ENCODE measurements at places on chromosomes 2 and 18. TPM values are rescaled to one million over a fixed set of nuclear protein-coding genes. Genes with fewer than 3 reads are reported as not detected.

FOXI3 gene
- not detected for total RNA-seq

BARD1 gene
- 22.8 TPM for total RNA-seq

SEPTIN2 gene
- 173 TPM for total RNA-seq

- no peak for DNase-seq
- no peak overlapping the region for H3K4me3 ChIP-seq
- H3K36me3 ChIP-seq: peaks cover 3% of the 10 kb centered on the region
- peak overlapping the region; percentile 63 for H3K27ac ChIP-seq
These were observed 3.2 kb upstream of the SH3RF3 start for GRCh38 chr2:109125593-109126500.

DNA sequence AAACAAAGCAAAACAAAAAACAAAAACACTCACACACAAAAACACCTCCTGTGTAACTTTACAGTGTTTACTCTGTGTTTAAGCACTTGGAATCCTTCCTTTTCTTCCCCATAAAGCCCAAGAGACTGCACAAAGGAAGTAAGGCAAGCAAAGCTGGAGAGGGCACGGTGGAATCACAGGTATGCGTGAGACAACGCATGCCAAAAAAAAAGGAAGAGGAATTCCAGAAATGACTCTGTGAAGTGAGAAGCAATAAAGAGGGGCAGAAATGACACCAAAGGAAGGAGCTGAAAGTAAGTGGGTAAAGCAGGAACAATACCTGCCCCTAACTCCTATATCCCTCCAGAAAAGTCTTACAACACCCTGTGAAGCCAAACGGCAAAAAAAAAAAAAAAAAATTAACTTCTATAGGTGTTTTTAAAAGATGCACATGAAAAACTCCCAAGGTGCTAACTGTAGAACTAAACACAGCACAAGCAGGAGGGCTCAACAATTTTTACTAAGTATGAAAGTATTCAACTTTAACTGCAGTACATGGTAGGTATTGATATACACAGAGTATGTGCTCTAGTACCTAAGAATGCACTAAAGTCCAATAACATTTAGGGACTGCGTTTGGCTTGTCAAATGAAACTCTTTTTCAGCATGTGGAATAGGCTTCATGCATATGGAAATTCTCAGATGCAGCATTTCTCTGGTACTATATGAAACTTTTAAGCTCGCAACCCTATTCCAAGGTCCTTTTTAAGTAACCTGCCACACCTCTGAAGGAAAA is 9.1 kb downstream of the RND3 start:
- H3K27ac ChIP-seq: no peak overlapping the region
- DNase-seq: no peak
- H3K36me3 ChIP-seq: no peaks in the 10 kb centered on the region
- H3K27me3 ChIP-seq: peaks cover 9% of the 10 kb centered on the region

DNA sequence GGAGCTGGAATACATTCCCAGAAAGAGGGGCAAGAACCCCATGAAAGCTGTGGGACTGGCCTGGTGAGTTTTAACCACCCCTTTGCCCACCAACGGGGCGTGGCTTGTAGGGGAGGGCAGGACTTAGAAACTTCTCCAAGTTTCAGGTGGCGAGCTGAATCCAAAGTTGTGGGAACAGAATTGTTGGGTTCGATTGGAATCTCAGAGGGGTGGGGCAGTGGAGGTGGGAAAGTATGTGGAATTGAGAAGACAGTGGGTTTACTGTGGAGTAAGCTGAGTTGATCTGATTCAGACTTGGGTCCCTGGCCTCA is 1.1 kb downstream of the PNKD start:
- peaks cover 38% of the 10 kb centered on the region for H3K36me3 ChIP-seq
- DNase-seq: no peak
- H3K4me1 ChIP-seq: peaks cover 34% of the 10 kb centered on the region
- no peaks in the 10 kb centered on the region for H3K27me3 ChIP-seq

DNA sequence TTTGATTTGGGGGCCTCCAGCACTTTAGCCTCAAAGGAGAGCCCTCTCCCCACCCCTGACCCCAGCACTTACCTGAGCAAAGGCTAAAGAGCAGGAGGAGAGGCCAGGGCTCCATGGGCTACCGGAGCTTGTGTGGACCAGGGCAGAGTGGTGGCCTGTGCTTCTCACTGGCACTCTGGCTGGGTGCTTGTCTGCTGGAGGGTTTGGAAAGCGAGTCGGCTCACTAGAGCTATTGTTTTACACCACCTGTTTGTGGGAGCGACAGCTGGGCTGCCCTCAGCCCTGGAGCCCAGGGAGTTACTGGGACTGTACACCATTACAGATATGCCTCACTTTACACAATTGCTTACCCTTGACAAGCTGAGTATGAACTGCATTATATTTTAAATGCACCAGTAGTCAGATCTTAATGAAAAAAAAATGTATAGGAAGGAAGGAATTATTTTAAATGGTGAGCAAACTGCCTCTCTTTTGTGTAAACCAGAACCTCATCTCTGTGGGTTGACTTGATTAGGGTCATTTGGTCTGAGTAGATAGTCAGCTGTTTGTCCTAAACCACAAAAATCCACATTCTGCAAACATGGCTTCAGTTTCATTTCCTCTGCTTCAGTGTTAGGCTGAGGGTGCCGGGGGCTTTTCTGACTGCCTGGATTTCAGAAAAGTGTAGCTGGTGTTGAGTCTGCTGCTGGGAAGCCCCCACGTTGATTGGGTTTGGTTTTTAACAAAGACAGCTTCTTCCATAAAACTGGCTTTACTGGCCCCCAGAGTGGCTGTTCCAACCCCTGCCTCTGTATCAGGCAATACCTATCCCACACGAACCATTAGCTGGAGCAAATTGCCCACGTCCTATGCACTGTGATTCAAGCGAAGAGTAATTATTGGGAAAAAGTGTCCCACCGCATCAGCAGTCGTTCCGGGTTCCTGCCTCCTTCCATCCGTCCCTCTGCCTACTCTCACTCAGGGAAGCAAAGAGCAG is at the start of gene CHRNA1:
TSS of gene CHRNA1 (minus strand) at position 193 of the 976 bp plus-strand sequence. CDS start at position 115, 78 bp downstream.
- H3K27ac ChIP-seq: no peak within 1 kb of the TSS
- peaks cover 5% of the 10 kb centered on the region for H3K4me1 ChIP-seq
- no peak for DNase-seq
- no peaks in the 10 kb centered on the region for H3K27me3 ChIP-seq
- H3K4me3 ChIP-seq: no peak within 1 kb of the TSS

DNA sequence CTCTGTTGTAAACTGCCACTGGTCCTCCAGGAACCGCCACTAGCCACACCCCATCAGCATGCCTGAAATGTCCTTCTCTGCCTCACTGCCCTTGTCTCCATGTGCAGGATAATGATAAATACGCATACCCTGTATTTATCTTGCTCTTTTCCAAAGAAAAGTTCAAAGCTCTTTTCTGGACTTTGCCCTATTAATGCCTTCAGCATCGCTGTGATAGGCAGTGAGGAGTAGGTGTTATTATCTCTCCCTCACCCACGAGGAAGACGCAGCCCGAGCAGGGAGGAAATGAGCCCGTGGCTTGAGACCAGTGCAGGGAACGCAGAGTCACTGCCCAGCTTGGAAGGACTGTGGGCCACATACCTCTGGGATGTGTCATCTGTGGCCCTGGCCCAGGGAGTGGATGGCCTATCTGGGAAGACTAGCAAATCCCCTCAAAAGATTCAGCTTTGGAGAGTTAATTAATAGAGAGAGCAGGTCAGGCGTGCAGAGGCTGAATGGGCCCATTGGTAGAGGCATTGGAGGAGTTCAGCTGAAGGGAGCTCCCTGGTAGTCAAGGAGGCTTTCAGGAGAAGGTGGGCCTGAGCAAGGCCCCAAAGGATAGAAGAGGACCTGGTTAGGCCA is 39.5 kb upstream of the MCFD2 start:
- peaks cover 59% of the 10 kb centered on the region for H3K36me3 ChIP-seq
- H3K27me3 ChIP-seq: no peaks in the 10 kb centered on the region
- H3K4me3 ChIP-seq: no peak overlapping the region
- peak overlapping the region; percentile 47 for H3K27ac ChIP-seq
- no peak for DNase-seq
- H3K4me1 ChIP-seq: peaks cover 3% of the 10 kb centered on the region

DNA sequence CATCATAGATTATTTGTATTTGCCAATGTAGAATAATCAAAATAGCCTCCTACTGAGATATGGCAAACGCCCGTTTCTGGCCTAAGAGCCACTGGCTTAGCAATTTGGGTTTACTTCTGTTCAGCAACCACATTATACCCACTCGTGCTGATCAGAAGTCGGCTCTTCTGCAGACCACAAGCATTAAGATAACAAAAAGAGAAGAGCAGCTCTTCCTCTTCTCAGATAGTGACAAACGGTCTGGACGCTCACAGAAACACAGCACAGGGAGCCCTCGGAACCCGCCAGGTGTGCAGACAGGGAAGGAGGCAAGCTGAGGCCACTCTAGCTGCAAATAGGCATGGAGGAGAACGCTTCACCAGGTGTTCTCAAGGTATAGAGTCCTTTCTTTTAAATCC is 164.0 kb downstream of the HDAC4 start:
- H3K4me3 ChIP-seq: no peak overlapping the region
- no peak for DNase-seq
- H3K36me3 ChIP-seq: peaks cover 2% of the 10 kb centered on the region
- no peak overlapping the region for H3K27ac ChIP-seq
- H3K27me3 ChIP-seq: no peaks in the 10 kb centered on the region

- no peak overlapping the region for H3K4me3 ChIP-seq
- H3K36me3 ChIP-seq: no peaks in the 10 kb centered on the region
- H3K27ac ChIP-seq: no peak overlapping the region
- DNase-seq: no peak
- H3K27me3 ChIP-seq: no peaks in the 10 kb centered on the region
- no peaks in the 10 kb centered on the region for H3K4me1 ChIP-seq
These were observed 270.0 kb upstream of the FN1 start for GRCh38 chr2:215705771-215706361.

All from activated CD4-positive, alpha-beta T cell treated with anti-CD3 and anti-CD28 coated beads for 36 hours (primary cell).